ENCODE measurements at places on chromosomes 1 and 21.

- no peak for DNase-seq
Measured at GRCh38 chr1:149881876-149882275, 17.5 kb upstream of the BOLA1 start.

DNA sequence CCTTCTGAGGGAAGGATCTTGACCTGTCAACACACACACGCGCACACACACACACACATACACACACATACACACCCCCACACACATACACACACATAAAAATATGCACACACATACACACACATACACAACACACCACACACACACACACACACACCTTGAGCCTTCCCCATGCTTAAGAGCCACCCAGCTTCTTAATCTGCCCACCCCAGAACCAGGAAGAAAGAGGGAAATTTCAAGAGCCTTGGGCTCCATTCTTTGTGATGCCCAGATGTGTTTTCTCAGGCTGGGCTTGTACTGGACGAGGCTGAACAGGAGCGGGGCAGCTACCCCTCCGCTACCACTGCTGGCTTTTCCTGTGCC is 643.5 kb downstream of the KIF26B start:
- no peak for DNase-seq

GRCh38 chr1:190963321-190963720 is 485.7 kb upstream of the BRINP3 start:
- DNase-seq, result no peak

- no peak for DNase-seq
Measured at GRCh38 chr1:229065613-229066012, 205.3 kb upstream of the RAB4A start.

- DNase-seq, result peak; percentile 65
Measured at GRCh38 chr21:42425591-42425990, 21.9 kb downstream of the UBASH3A start.

GRCh38 chr1:221837896-221838295 is 96.0 kb upstream of the DUSP10 start:
- DNase-seq, result peak; percentile 38

GRCh38 chr1:179229214-179230140 is at the start of gene ABL2:
Gene ABL2, minus strand, starts transcription at chr1:179229677. Its CDS starts 280 bp downstream, at chr1:179229397.
- peak; percentile 48 for DNase-seq

DNA sequence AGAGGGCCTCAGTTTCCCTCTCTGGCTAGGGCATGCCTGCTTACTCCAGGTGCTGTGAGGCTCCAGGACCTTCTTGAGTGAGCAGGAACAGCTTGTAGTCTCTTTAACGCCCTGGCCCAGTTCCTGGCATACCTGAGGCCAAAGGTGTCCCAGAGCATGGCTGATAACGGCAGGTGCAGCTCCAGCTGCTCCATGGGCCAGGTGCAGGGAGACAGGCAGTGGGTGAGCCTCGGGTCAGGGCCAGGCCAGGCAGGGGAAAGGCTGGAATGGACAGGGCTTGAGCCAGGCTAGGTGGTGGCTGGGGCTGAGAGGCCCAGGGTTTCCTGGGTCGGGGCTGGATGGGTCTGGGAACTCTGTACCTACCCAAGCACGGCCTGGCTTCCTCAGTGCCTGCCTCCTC is 18.3 kb downstream of the EDN2 start:
- DNase-seq, result no peak

DNA sequence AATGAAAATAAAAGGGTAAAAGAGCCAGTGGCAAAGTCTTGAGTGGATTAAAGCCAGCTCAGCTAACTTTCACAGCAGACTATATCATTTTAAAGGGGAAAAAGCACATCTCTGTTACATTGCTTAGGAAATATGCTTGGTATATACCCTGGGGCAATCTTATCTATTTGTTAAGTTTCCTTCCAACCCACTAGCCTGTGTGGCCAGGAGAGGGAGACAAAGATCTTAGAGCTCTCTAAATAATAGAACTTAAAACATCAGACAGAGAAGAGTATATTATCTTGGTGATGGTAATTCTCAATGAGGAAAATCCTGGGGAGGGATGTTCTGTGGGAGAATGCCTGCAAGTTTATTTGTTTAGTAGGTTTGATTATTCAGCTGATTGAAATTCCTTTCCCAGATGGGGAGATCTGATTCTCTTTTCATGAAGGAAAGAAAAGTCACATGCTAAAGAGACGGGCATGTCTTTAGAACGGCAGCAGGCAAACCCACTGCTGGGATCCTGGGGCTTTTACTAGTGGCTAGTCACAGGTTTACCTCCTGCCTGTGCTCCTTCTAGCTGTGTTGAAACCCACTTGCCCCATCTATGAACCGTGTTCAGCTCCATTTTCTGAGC is 3.6 kb downstream of the KCNE2 start:
- DNase-seq, result peak; percentile 56

DNA sequence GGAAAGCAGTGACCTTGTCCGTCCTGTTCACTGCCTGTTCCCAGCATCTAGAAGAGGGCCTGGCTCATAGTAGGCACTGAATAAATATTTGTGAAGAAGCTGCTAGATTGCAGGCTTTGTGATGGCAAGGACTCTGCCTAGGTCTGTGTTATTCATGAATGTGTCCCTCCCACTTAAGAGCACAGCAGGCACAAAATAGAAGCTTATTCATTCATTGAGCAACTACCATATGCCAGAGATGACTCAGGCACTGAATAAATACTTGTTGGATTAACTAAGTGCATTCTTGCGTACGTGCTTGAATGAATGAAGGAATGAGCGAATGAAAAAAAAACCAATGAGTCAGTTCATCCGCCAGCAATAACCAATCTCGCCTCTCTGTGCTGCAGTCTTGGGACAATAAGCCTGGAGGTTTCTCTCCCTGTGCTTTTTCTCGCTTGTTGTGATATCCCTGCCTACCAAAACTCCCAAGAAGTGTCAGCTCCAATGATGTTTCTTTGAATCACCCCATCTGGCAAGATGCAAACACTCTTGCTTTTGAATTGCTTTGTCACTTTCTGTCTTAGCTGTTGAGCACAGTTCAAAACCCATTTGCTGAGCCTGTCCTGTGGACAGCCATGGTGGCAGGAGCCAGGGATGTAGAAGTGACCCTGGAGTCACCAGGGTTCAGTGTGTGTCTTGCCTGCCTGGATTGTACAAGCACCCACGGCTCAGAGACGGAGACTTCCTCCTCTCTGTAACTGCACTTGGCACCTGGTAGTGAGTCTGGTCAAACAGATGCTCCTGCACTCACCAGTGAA is 143.9 kb downstream of the KAZN start:
- no peak for DNase-seq

GRCh38 chr1:978069-978834 is 3.6 kb downstream of the PERM1 start:
- DNase-seq, result no peak

DNA sequence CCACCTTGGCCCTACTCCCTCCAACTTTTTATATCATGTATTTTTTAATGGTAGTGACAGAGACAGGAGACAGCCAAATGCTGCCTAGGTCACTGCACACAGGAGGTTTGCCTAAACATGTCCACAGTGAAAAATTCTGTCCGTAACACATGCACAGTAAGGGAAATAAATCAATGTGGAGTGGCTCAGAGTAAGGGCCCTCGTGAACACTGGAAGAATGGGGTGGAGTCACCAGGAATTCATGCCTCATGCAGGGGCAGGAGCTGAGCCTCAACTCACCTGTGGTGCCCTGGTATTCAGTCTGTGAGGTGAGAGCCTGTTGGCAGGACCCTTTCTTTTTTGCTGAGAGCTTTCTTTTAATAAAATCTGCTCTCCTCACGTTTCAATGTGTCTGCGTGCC is 289.1 kb downstream of the TGFB2 start:
- DNase-seq, result no peak

GRCh38 chr21:37921091-37921490 is 4.8 kb upstream of the KCNJ6 start:
- no peak for DNase-seq

DNA sequence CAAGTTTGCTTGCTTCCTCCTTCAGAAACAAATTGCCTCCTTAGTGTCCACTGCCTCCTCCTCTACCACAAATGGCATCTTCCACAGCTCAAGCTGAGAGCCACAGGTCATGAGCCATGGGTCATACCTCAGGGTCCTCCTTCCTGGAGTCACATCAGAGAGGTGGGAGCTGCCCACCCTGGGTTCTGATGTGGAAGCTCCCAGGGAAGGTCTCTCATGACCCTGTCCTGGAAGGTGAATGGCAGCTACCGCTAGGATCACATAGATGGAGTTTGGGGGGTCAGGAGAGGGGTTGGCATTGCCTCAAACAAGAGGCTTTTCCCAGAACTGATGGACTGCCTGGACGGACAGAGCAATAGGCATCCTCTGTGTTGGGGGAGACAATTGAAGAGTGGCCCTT is 321.4 kb downstream of the MATN1 start:
- no peak for DNase-seq

DNA sequence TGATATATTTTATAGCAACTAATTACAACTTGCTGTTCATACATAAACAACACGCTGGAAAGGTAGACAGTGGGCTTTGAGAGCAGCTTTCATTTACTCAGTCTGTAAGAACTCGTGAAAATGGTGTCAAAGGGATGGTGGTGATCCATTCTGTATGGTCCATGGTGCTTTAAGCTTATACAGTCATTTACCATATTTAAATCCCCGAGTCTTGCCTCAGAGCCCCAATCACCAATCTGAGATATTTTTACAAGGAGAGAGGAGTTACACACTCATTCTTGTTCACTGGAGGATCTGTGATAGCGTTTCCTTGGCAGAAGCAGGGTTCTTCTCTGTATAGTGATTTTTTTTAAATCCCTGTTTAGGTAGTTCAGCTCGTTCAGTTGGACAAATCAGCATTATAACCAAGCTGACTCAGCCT is 694.6 kb downstream of the USP25 start:
- no peak for DNase-seq

- DNase-seq, result no peak
Measured at GRCh38 chr1:171919891-171920887, 78.9 kb downstream of the DNM3 start.

DNA sequence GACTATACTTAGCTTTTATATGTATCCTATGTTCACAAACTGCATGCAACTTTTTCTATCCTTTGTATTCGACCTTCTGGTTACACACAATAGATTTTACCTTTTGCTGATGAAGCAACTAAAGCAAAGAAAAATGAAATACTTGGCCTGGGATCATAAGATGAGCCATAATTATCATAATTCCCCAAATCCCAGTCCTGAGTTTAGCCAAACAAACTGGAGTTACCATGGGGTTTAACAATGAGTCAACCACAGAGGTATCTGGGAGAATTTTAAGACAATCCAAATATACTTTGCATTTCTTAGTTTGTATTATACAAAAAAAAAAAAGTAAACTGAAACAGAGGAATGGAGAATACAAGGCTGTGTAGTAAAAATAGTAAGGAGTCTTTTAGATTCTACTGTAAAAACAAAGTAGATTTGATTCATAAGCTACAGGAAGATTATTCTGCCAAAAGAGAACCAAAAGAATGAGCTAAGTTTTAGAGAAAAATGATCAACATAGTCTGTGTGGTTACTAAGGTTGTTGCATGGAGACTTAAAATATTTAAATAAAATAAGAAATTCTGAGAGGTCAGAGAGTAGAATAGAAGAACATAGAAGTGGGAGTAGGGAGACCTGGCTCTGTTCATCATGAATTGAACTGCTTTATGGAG is 60.4 kb upstream of the GORAB start:
- no peak for DNase-seq

GRCh38 chr1:232878086-232878485 is 72.3 kb upstream of the NTPCR start:
- no peak for DNase-seq

- no peak for DNase-seq
Measured at GRCh38 chr1:3140437-3140836, 71.4 kb downstream of the PRDM16 start.

DNA sequence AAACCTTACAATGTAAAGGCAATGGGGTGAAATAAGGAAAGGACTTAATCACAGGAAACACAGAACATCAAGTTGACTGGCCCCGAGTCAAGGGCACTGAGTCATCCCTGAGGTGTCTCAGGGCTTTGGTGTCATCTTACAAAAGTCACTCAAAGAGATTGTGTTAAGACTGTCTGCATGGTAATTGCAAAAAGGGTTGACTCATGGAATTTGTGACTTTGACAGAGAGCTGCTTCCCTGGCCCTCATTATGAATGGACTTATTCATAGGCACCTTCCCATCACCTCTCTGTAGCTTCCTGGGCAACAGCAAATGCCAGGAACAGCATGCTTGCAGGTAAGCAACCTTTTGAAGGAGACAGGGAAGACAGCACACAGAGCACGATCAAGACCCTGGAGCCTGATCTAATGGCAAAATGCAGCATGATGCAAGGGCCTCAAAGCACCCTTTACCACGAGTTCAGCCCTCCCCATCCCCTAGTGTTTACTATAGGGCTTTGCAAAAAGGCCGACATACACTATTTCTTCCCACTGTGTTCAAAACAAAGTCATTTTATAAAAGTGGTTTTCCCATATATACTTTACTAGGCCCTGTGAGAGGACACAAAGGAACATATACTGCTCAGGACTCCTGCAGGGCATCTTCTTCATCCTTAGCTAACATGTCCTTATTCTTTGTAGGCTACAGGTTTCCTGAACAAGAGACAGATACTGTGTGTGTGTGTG is 17.1 kb downstream of the ZP4 start:
- DNase-seq, result no peak

DNA sequence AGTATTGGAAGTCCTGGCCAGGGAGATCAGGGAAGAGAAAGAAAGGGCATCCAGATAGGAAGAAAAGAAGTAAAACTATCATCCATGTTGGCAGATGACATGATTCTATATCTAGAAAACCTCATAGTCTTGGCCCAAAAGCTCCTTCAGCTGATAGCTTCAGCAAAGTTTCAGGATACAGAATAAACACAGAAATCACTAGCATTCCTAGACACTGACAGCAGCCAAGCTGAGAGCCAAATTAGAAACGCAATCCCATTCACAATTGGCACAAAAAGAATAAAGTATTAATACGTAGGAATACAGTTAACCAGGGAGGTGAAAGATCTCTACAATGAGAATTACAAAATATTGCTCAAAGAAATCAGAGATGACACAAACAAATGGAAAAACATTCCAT is 44.6 kb downstream of the ZFYVE9 start:
- DNase-seq, result no peak

DNA sequence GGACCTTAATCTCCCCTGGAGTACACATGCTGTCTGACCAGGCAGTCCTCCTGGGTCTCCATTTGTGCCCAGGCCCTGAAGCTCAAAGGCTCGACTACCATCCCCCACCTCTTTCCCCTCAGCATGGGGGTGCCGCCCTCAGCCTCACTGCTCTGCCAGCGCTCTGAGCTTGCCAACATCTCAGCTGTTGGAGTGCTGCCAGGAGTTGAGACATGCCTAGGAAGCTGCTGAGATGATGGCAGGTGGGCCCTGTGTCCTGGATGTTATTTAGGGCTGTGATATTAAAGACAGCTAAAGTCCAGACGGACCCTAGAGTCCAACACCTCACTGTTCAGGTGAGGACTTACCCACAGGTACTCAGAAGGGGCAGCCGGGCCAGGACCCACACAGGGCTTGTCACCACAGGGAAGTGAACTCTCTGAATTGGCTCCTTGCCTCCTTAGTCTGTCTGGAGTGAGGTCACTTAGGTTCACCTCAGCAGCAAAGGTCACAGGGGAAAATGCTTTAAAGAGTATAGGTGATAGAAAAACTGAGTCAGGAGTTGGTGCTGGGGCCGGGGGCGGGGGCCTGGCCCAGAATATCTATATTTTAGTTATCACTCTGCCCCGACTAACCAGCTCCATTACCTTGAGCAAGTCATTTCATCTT is 19.7 kb upstream of the KCNC4 start:
- no peak for DNase-seq

- no peak for DNase-seq
Measured at GRCh38 chr21:45997495-45998275, 16.1 kb downstream of the COL6A1 start.

GRCh38 chr1:74856174-74856573 is 123.2 kb downstream of the TYW3 start:
- DNase-seq, result no peak
